ENCODE measurements at places on chromosomes 12 and 14. TPM values are rescaled to one million over a fixed set of nuclear protein-coding genes. Genes with fewer than 3 reads are reported as not detected.

Gene IQSEC3
- polyA plus RNA-seq: 0.14 TPM

Gene KRT6C
- not detected for polyA plus RNA-seq

Gene OVCH1
- polyA plus RNA-seq: 0.29 TPM

Gene KRT3
- not detected for polyA plus RNA-seq

Gene KLHDC1
- polyA plus RNA-seq: 0.51 TPM

Gene CIDEB
- 0.35 TPM for polyA plus RNA-seq

Gene KRT78
- polyA plus RNA-seq: not detected

Gene SLC2A13
- polyA plus RNA-seq: 2.9 TPM

Gene RHOF
- 2.3 TPM for polyA plus RNA-seq

Gene RAB3IP
- polyA plus RNA-seq: 2.0 TPM

Gene OR11H12
- not detected for polyA plus RNA-seq
